ENCODE measurements at places on chromosomes 12 and 14.

- no peak within 1 kb of the TSS for H3K27ac ChIP-seq
- DNase-seq: no peak
- H3K4me3 ChIP-seq: peak within 1 kb of the TSS; percentile 80
- H3K27me3 ChIP-seq: peaks cover 25% of the 10 kb centered on the region
- no peaks in the 10 kb centered on the region for H3K36me3 ChIP-seq
- peaks cover 4% of the 10 kb centered on the region for H3K4me1 ChIP-seq
These were observed at the start of gene IGFBP6 for GRCh38 chr12:53097564-53098353. Gene IGFBP6, plus strand, starts transcription at chr12:53097667. Its CDS starts 51 bp downstream, at chr12:53097718.

- H3K4me3 ChIP-seq: no peak overlapping the region
- no peaks in the 10 kb centered on the region for H3K27me3 ChIP-seq
- H3K27ac ChIP-seq: no peak overlapping the region
- DNase-seq: no peak
- peaks cover 5% of the 10 kb centered on the region for H3K4me1 ChIP-seq
These were observed 761.5 kb downstream of the GALC start for GRCh38 chr14:87231336-87232026.

DNA sequence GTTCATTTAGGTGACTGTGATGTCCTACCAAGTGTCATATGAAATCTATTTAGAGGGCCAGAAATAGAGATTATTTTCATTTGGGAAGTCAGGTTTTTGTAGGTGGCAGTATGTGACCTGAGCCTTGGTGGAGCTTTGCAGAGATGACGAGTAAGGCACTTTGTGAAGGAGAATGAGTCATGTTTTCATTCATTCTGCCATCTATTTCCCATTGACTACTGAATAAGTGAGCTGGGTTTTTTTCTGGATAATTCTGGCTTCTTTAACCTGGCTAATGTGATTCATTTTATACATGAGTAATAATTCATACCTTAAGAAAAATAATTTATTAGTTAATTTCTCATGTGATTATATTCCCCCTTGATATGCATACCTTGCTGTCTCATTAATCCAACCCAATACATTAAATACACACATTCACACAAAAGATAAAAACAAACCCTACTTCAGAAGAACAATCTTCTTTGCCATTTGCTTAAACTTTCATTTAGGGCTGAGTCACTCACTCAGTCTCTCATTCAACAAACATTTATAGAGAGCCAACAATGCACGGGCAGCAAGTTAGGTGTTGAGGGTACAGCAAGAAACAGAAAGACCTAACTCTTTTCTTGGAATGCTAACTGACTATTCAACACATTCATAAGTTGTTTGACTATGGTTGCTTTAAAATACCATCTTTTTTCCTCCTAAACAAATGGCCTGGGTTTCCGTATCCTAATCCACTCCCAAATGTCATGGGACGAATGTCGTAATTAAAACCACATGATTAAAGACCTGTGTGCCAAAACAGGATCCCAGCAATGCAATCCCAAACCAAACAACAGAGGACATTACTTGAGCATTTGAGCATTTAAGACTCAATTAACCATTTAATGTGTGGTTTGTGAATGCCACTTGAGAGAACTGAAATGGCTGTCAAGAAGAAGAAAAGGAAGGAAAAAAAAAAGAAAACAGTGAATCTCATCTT is 78.0 kb downstream of the KITLG start:
- no peaks in the 10 kb centered on the region for H3K4me1 ChIP-seq
- H3K4me3 ChIP-seq: no peak overlapping the region
- H3K27ac ChIP-seq: no peak overlapping the region
- no peaks in the 10 kb centered on the region for H3K27me3 ChIP-seq
- H3K36me3 ChIP-seq: no peaks in the 10 kb centered on the region

GRCh38 chr14:101077481-101078074 is 174.1 kb upstream of the RTL1 start:
- peaks cover 3% of the 10 kb centered on the region for H3K27me3 ChIP-seq
- H3K36me3 ChIP-seq: no peaks in the 10 kb centered on the region
- no peak overlapping the region for H3K27ac ChIP-seq

GRCh38 chr12:31119803-31120211 is 46.1 kb downstream of the DDX11 start:
- peak overlapping the region; percentile 5 for H3K4me3 ChIP-seq
- H3K27me3 ChIP-seq: peaks cover 33% of the 10 kb centered on the region
- DNase-seq: peak; percentile 46
- H3K4me1 ChIP-seq: no peaks in the 10 kb centered on the region

DNA sequence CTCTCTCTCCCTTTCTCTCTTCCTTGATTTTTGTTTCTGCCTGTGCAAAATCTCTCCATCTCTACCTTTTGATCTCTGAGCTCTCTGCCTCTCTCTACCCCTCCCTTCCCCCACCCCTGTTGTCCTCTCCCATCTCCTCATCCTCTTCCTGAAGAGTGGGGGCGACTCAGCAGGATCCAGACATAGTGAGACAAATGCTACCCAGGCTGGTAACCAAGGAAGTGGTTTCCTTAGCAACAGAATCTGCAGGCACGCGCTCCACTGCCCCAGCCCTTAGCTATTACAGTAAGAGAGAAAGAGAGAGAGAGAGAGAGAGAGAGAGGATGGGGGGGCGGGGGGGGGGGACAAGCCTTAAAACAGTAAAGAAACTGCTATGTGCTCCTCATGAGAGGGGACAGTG is 85.6 kb downstream of the CMKLR1 start:
- no peak overlapping the region for H3K4me3 ChIP-seq
- DNase-seq: no peak
- no peaks in the 10 kb centered on the region for H3K27me3 ChIP-seq
- no peaks in the 10 kb centered on the region for H3K36me3 ChIP-seq
- H3K4me1 ChIP-seq: no peaks in the 10 kb centered on the region
